ENCODE measurements at places on chromosomes 7 and 10.

- DNase-seq = no peak
Observed at GRCh38 chr7:12761111-12761510, 73.7 kb downstream of the ARL4A start.

DNA sequence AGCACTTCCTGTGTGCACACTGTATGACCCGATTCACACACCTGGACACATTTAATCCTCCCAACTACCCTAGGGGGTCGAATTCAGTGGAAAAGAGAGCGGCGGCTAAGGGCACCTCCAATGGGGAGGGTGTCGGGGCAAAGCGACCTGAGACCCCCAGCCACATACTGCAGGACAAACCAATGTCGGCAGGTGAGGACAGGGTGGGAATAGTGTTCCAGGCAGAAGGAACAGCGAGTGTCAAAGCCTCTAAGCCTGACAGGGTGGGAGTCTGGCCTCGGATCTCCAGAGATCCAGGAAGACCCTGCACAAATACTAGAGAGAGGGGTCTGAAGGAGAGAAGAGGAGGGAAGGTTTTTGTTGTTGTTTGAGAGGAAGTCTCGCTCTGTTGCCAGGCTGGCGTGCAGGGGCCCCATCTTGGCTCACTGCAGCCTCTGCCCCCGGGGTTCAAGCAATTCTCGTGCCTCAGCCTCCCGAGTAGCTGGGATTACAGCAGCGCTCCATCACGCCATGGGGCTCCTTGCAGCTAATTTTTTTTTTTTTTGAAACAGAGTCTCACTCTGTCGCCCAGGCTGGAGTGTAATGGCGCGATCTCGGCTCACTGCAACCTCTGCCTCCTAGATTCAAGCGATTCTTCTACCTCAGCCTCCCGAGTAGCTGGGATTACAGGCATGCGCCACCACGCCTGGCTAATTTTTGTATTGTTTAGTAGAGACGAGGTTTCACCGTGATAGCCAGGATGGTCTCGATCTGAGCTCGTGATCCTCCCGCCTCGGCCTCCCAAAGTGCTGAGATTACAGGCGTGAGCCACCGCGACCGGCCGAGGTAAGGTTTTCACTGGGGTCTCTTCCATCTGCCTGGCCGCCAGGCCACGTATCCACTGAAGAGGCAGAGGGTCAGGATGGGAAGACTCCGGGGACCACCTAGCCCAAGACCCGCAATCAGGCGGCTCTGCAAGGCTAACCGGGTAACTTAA lies 1.2 kb upstream of the ARPC1B start:
- DNase-seq = no peak

- DNase-seq = no peak
Observed at GRCh38 chr7:31707089-31707488, 20.1 kb downstream of the PPP1R17 start.

DNA sequence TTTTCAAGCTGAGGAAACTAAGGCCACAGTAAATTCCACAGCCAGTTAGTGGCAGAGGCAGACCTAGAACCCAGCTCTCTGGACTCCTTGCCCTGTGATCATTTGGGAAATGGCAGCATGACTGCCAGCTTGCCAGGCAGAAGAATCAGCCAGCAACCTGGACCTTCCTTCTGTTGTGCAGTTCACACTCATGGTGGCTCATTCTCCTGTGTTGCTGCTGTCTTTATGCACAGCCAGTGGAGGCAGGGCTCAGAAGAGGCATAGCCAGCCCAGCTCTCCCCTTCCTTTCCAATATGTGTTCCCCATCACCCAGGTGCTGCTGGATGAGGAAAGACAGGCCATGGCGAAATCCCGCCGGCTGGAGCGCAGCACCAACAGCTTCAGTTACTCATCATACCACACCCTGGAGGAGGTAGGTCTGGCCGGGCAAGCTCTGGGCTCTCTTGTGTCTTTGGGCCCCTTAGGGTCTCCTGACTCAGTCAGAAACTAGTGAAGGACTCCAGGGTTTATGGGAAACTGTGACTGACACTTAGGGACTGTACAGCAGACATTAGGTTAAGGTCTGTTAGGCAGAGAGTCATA lies 14.8 kb downstream of the CPA5 start:
- no peak for DNase-seq

DNA sequence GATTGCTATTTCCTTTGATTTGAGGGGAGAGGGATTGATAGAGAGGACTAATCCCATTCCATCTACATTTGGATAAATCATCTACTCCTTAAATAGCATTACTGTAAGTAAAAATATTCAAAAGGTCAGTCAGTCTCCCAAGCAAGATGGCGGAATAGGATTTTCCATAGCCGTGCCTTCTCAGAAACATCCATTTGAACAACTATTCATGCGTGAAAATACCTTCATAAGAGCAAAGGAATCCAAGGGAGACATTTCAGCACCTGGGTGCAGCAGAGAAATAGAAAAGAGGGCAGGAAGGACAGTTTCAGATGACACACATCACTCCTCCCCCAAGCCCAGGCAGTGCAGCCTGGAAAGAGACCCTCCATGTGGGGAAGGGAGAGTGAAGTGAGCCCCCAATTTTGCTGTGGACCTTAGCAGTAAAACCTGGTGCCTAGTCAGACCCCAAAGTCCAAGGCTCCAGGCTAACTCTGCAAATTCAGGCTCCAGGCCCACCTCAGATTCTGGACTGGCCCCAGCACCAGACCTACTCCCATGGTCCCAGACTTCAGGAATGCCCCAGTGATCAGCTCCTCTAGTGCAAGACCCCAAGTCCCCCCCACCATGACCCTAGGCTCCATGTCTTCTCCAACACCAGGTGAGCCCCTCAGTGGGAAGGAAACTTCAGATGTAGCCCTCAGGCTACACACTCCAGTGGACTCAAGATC lies 104.3 kb upstream of the LANCL2 start:
- no peak for DNase-seq

GRCh38 chr10:8640301-8640700 lies 585.8 kb downstream of the GATA3 start:
- no peak for DNase-seq

DNA sequence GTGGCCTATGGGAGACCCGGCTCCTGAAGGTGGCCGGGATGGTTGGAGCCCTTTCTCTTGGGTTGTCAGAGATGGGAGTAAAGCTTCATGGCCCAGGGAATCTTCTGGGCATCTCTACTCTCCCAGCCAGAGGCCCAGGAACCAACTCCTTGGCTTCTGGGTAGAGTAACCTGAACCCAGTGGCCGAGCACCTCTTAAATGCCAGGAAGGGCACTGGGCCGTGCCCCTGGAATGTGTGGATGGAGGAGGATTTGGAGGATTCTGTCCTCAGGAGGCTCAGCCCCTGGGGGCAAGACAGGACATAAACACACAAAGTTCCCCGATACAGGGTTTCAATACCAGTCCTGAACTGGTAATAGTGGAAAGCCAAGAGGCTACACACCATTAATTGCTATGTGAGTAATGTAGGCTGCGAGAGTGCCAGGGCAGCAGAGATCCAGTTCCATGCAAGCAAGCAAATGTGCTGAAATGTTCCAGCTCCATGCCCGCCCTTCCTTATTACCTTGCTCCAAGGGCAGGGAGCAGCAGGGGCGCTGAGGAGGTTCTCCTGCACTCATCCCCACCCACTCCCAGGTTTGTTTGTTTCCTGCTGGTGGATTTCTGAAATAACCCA lies 1.2 kb downstream of the PALD1 start:
- no peak for DNase-seq

- no peak for DNase-seq
Observed at GRCh38 chr7:151327659-151328058, 14.0 kb upstream of the NUB1 start.

GRCh38 chr7:157002819-157003421 lies 7.5 kb downstream of the MNX1 start:
- no peak for DNase-seq

GRCh38 chr10:35638101-35638500 lies 4.0 kb downstream of the FZD8 start:
- DNase-seq = no peak

DNA sequence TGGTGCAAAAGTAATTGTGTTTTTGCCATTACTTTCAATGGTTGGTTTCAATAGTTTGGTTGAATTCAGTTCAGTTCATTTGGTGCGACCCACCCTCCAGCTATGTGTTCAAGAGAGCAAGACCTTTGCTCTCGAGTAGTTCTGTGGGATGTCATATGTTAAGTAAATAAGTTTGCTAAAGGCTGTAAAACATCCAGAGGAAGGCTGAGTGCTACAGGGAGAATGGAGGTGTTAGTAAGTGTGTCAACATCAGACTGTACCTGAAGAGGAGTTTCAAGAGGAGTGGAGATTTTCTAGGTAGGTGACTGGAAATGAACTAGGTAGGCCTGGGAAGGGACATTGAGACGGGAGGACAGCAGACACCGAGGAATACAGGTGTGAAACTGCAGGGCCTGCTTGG lies 147.7 kb downstream of the SH2D4B start:
- DNase-seq = no peak

- no peak for DNase-seq
Observed at GRCh38 chr7:117711556-117711955, 161.7 kb downstream of the CTTNBP2 start.

GRCh38 chr7:90903841-90904240 lies 307.7 kb downstream of the CDK14 start:
- DNase-seq = no peak

GRCh38 chr10:5469353-5470061 lies 29.9 kb downstream of the CALML5 start:
- no peak for DNase-seq

DNA sequence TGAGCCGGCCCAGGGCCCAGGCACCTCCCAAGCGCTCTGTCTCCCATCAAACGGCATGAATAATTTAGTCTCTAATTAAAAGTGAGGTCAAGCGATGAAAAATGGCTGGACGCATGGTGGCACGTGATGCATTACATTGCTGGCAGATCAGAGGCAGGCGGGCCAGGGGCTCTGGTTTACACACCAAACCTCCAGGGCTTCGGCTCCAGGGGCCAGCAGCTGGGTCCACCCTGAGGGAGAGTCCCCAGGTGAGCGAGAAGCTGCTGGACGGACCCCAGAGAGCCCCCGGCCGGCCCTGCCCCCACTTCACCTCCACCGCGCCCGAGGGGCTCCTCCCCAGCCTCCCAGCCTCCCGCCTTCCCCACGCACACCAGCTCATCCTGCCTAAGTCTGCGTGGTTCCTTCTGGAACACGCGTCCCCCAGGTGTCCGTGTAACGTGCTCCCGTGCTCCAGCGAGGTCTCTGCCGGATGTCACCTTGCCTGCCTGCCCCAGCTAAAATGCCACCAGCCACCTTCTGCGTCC lies 23.2 kb downstream of the UNCX start:
- no peak for DNase-seq

- no peak for DNase-seq
Observed at GRCh38 chr10:7866176-7866575, 47.9 kb downstream of the TAF3 start.

GRCh38 chr7:25857376-25858067 lies 294.5 kb upstream of the NFE2L3 start:
- DNase-seq = no peak

- peak; percentile 84 for DNase-seq
Observed at GRCh38 chr10:104291439-104291951, 22.5 kb downstream of the GSTO2 start.

DNA sequence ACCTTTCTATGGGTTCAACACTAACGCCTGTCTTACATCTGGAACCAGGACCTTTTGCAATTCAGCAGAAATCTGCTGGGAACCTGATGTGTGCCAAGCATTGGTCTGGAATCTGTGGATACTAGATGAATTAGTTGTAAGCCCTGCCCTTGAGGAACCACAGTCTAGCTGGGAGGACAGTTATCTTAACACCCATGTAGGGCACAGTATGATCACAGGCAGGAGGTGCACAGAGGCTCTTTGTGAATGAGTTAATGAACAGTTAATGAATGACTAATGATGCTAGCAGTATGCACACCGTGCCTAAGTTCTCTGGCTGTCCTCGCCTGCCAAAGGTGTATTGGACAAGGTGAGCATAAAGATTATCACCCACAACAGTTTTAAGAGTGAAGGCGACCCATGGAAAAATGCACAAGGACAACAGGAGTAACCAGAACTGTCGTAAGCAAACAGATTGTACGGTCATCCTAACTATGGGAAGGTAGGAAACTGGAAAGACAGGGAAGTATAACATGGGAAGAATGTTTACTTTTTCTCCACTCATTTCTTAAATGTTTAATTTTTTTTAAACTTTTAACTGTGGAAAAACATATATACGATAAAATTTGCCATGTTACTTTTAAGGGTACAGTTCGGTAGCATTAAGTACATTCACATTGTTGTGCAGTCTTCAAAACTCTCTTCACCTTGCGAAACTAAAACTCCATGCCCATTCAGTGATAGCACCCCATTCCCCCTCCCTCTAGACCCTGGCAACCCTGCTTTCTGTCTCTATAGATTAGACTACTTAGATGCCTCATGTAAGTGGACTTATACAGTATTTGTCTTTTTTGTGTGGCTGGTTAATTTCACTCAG lies 139.9 kb downstream of the CXCL12 start:
- DNase-seq = no peak

DNA sequence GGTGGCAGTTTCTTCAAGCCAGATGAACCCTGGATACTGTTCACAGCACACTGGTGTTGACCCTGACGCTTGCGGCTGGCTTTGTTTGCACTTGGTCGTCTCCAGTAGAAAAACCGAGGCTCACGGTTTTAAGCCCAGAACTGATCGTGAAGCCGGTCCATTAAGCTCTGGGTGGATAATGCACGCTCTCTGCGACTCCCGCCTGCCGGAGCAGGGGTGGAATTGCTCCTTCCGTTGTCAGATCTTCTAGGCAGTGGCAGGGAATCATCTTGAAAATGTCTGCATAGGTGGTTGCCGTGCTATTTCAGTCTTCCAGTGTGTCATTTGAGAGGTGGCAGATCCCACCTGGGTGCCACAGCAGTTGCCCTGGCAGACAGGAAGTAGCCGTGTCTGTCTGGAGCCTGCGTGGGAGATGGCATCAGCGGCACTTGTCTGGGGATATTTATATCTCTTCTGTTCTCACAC lies 35.9 kb upstream of the AP5Z1 start:
- peak; percentile 24 for DNase-seq

- no peak for DNase-seq
Observed at GRCh38 chr7:113918946-113919345, at the start of gene PPP1R3A. Gene PPP1R3A (minus strand): TSS chr7:113919009. CDS start chr7:113918996, 13 bp downstream.

- no peak for DNase-seq
Observed at GRCh38 chr7:108286290-108286904, 156.2 kb upstream of the LAMB4 start.

- no peak for DNase-seq
Observed at GRCh38 chr7:70241536-70242175, 643.4 kb downstream of the AUTS2 start.
